GM23338 (cell line): ENCODE measurements at places on chromosomes 12 and 14. TPM values are rescaled to one million over a fixed set of nuclear protein-coding genes. Genes with fewer than 3 reads are reported as not detected.

C14orf132 gene
- 15.1 and 16.2 TPM in 2 replicates for total RNA-seq

GRCh38 chr14:75441728-75442127 is 13.9 kb downstream of the JDP2 start:
- no peak for DNase-seq
- peaks cover 13% of the 10 kb centered on the region; the same call in 1 of the 2 replicates for H3K4me1 ChIP-seq
- H3K27me3 ChIP-seq: no peaks in the 10 kb centered on the region
- H3K27ac ChIP-seq: no peak overlapping the region; the same call in 1 of the 2 replicates

DNA sequence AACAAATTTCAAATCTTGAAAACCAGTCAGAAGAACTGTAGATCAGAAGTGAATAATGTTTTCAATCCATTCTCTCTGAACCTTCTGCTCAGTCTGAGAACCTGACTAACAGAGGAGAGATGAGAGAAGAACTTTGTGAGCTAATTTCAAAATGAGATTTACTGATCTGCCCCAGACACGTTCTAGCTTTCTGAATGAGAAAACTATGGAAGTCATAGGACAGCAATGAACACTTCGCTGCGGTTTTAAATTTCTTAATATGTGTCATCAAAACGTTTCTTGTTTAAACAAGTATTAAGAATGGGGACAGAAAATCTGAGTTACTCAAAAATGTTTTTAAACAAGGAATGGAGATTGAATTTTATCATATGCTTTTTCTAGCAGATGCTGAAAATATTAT is 66.6 kb upstream of the FAR2 start:
- no peak overlapping the region for H3K4me3 ChIP-seq
- no peaks in the 10 kb centered on the region for H3K27me3 ChIP-seq
- H3K27ac ChIP-seq: no peak overlapping the region
- DNase-seq: no peak

DNA sequence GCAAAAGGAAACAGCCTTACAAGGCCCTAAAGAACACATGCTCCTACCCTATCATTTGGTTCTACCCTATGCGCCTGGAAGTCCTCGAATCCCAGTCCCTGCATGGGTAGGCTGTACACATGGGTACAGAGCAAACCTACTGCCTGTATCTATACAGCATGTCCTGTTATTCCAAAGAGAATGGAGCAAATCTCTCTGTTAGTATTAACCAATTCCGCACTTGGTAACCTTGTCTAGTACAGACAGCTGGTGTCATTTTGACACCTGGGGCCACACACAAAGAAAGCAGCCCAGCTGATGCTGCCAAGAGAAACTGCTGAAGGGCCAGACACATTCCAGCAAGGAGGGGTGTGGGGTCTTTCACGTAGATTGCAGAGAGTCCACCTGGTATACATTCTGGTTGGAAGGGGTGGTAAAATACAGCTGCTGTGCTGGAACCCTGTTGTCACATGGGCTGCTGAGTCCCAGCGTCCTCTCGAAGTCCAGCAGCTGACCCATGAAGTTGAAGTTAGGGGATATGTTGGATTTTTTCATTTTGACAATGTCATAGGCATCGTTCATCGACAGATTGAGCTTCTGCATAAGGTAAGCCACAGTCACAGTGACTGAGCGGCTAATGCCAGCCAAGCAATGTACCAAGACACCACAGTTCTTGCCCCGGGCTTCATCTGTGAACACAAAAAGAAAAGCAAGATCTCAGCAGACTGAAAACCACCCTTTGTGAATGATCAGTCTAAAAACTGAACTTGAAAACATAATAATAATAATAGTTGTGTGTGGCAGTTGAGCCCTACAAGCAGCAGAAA is 3.2 kb downstream of the DUSP6 start:
- H3K27ac ChIP-seq: no peak overlapping the region
- peak overlapping the region; percentile 59 for H3K4me3 ChIP-seq
- H3K4me1 ChIP-seq: peaks cover 53% of the 10 kb centered on the region
